AG08395 (cell line): ENCODE measurements at places on chromosomes 2 and 18.

GRCh38 chr2:46365913-46366667, 68.9 kb downstream of the EPAS1 start:
- DNase-seq = peak; percentile 34

DNA sequence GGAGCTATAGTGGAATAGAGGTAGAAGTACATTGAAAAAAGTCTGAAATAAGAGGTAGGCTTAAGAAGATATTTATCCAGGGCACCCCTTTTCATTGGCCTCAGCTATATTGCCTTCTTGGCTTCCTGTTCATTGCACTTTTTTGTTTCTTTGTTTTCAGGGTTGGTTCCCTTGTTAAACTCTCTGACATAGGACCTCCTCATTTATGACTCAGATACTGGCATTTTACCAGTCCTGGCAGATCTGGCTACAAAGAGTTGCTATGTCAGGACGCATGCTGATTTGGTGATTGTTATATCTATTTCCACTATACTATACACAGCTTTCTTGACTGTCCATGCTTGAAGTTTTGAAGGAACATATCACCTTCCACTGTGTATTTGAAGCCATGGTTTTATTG, 60.0 kb downstream of the GCA start:
- DNase-seq = peak; percentile 13

- no peak for DNase-seq
Measured at GRCh38 chr2:196954001-196954400, 27.5 kb upstream of the PGAP1 start.

DNA sequence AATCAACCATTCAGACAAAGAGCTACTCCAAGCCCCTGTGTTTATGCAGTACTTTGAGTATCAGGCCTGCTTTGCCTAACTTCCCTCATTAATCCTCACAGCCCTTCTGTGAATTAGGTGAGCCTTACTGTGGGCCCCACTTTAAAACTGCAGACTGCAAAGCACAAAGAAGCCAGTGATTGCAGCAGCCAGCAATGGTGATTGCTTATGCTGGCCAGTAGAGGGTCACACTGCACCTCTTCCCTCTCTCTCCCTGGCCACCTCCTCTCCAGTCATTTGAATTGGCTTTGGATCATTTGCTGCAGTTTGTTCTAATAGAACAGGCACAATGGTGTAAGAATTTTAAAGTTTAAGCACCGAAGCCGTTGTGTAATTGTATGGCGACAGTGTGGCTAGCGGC, 229.9 kb downstream of the AGPS start:
- no peak for DNase-seq

- DNase-seq = no peak
Measured at GRCh38 chr2:191935247-191935646, 88.4 kb upstream of the CAVIN2 start.

- no peak for DNase-seq
Measured at GRCh38 chr18:59467497-59467896, 108.4 kb upstream of the LMAN1 start.

DNA sequence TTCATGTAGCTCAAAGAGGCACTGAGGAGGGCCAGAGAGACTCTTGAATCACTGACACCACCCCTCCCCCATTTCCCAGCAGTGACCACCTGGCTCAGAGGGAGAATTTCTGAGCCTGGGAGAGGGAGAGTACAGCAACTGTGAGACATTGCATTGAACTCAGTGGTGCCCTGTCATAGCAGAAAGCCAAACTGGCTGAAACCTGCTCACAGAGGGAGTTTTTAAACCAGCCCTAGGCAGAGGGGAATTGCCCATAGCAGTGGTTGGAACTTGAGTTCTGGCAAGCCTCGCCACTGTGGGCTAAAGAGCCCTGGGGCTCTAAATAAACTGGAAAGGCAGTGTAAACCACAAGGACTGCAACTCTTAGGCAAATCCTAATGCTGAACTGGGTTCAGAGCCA, 243.1 kb downstream of the ADCYAP1 start:
- DNase-seq = no peak
